NCI-H1092 (cell line): ENCODE measurements at places on chromosomes 1 and 21.

- no peak for DNase-seq
Measured at GRCh38 chr1:64790832-64791487, 46.1 kb downstream of the RAVER2 start.

DNA sequence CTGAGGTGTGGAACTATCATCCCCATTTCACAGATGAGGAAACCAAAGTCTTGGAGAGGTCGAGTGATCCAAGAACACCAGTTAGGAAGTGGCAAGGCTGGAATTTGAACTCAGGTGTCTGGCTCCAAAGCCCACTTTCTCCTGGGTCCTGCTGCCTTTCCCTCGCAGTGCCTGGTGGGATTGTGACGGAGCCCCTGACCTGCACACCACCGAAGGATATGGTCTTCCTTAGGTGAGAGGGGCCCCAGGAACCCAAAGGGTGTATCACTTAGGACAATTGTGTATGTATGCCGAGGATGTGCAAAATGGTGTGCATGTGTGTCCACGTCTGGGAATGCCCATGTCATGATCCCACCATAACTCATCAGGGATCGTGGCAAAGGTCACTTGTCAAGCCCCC is 392.7 kb downstream of the MATN1 start:
- no peak for DNase-seq

DNA sequence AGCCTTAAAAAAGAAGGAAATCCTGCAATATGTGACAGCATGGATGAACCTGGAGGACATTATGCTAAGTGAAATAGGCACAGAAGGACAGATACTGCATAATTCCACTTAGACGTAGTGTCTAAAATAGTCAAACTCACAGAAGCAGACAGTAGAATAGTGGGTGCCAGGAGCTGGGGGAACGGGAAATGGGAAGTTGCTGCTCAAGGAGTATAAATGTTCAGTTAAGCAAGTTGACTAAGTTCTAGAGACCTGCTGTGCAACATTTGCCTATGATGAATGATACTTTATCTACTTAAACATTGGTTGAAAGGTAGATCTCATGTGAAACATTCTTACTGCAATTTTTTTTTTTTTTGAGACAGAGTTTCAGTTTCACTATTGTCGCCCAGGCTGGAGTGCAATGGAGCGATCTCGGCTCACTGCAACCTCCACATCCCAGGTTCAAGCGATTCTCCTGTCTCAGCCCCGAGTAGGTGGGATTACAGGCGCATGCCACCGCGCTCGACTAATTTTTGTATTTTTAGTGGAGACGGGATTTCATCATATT is 197.8 kb downstream of the HIVEP3 start:
- no peak for DNase-seq

DNA sequence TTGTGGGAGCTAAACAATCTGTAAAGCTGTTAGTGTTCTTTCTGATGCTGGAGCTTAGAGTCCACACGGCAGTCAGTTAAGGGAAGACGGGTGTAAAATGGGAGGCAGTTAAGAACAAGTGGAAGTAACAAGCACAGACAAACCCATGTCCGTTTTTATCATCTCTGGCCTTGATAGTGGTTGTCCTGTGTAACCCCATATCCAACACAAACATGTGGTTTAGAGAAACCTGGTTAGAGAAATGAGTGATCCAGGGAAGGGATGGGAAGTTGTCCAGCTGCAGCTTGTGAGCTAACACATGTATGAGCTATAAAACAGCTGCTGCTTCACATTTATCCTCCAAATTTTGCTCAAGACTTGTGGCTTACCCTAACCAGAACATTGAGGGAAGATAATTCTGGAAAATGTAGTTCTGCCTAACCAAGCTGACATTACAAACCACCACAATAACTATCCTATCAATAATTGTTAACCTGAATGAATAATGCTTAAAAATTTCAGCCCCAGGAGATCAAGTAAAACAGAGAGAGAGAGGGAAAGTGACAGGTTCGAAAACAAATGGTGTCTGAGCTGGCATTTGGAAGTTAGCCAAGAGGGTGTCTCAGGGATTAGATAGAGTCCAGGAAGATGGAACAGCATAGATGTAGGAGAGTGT is 10.6 kb upstream of the C1orf162 start:
- DNase-seq = no peak

GRCh38 chr1:117670976-117671780 is 65.3 kb downstream of the TENT5C start:
- no peak for DNase-seq

DNA sequence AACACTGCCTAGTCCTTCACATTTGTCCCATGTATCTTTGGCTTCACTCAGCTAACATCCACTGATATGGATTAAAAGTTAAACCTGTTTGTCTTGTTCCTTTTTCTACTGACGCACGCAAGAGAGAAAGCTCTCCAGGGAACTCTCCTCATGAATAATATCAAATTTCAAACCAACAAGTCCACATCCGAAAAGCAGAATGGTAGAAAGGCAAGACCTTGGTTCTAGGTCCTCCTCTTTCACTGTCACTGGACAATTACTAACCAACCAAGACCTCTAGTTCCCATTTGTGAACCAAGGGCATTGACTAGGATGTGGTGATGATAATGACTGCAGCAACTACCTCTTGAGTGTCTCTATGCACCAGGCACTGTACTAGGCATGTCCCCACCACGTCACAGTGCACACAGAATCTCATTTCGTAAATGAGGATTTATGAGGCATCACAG is 8.4 kb downstream of the PLPP3 start:
- no peak for DNase-seq

GRCh38 chr1:41241354-41241748 is 755 bp downstream of the SCMH1 start:
- DNase-seq = peak; percentile 22

- DNase-seq = no peak
Measured at GRCh38 chr1:178540646-178541045, 27.7 kb downstream of the TEX35 start.

GRCh38 chr1:18447509-18448220 is 33.1 kb upstream of the KLHDC7A start:
- no peak for DNase-seq

GRCh38 chr1:216464489-216464888 is 41.2 kb upstream of the USH2A start:
- DNase-seq = no peak

- DNase-seq = no peak
Measured at GRCh38 chr21:43697758-43698643, 20.9 kb upstream of the PDXK start.

GRCh38 chr21:40686526-40686925 is 160.4 kb downstream of the DSCAM start:
- no peak for DNase-seq

- DNase-seq = no peak
Measured at GRCh38 chr1:85088408-85088784, 40.1 kb upstream of the MCOLN3 start.

- DNase-seq = no peak
Measured at GRCh38 chr1:55002686-55003085, 4.0 kb downstream of the BSND start.

DNA sequence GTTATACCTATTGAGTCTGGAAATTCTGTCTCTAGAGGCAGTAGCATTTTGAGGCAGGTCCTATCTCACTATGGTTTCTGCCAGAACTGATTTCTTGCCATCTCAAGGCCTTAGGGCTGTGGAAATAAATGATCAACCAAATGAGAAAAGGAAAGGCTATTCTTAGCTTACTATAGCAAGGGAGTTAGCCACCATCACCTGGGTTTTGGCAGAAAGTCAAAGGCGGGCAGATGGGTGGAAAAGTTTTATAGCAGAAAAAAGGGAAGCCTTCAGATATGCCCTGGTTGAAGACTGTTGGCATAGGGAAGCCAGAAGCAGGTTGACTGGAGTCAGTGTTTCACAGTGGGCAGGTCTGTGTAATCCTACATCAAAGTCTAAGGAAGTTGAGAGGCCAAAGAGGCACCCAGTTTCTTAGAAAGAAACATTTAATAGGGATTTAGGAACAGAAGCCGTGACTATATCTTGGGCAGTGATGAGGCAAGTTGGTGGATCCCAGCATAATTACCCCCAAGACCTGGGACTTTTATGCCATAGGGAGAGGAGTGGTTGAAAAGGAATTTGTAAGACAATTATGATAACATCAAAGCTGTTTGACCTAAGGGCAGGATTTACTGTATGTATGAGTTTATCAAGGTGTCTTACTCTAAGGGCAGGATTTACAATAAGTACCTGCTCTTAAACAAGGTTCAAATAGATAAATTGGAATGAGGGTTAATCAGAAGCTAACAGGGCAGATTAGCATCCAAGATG is 29.7 kb downstream of the CTH start:
- DNase-seq = no peak

DNA sequence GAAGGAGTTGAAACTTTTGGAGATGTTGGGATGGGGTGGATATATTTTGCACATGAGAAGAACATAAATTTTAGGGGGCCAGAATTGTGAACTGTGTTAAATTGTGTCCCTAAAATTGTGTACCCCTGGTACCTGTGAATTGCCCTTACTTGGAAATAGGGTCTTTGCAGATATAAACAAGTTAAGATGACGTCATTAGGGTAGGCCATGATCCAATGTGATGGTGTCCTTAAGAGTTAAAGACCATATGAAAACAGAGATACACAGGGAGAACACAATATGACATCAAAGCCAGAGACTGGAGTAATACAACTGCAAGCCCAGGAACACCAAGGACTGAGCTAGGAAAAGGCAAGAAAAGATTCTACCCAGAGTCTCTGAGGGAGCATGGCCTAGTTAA is 24.0 kb downstream of the SCMH1 start:
- DNase-seq = no peak

DNA sequence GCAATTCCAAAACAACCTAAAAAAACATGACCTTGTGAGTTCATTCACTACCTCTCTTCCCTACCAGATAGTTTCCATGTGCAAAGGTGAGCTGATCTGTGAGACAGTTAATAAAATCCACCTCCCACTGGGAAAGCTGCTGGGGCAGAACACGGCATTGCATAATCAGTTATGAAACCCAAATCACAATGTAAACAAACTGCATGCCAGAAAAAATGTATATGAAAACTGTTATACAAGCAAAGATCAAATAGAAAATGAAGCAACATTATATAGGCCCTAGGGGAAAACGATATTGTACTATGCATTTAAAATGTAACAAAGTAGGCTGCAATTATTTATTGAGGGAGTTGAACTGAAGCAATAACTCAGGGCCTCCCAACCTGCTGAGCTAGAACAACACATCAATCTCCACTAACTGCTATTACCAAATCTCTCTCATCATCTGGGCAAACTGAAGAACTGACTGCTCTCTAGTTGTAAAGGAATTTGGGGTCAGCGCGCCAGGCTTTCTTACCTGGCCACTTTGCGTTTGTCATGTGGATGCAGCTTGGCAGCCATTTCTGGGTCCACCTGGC is 31.0 kb downstream of the TRIT1 start:
- DNase-seq = no peak

GRCh38 chr1:154791292-154792166 is 78.6 kb downstream of the KCNN3 start:
- peak; percentile 16 for DNase-seq

DNA sequence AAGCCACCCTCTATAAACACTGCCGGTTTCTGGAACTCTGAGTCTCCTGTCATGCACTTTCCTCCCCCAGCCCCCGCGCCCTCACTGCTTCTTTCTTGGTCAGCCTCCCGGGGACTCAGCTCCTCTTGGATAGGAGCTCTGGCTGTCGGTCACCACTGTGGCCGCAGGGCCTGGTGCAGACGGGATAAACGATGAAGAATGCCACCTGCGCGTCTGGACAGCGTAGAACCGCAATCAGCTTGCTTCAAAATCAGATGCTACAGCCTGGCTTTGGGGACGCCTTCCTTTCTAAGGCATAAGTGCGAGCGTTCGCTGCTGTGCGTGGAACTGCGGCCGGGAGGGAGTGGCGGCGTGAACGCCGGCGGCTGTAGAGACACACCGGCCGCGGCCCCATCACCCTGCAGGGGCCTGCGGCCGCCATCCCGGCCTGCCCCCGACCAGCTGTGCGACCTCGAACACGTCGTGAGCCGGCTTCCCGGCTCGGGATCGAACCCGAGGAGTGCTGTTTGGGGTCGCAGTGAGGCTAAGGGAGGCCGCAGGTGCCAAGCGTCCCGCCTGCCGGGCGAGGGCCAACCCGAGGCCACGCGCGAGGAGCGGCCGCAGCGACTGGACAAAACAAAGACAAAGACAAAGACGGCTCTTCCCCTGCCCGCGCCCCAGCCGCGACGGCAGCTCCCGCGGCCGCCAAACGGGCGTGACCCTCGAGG is 688 bp downstream of the PTTG1IP start:
- no peak for DNase-seq

- DNase-seq = no peak
Measured at GRCh38 chr1:161235957-161236775, 1.8 kb downstream of the NR1I3 start.

GRCh38 chr1:29959356-29959755 is 723.0 kb downstream of the PTPRU start:
- DNase-seq = no peak

GRCh38 chr1:110057963-110058518 is 12.4 kb downstream of the ALX3 start:
- DNase-seq = no peak

DNA sequence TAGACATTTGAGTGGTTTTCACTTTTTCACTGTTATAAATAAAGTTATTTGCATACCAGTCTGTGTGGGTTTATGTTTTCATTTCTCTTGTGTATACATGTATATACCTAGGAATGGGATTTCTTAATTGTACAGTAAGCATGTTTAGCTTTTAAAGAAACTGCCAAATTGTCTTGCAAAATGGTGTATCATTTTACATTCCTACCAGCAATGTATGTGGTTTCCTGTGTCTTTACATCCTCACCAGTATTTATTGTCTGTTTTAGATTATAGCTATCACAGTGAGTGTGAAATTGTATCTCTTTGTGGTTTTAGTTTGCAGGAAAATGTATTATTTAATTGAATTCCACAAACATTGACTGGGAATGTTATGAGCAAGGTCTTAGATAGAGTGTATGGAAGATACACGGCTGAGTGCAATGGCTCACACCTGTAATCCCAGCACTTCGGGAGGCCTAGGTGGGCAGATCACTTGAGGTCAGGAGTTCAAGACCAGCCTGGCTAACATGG is 57.3 kb downstream of the MACF1 start:
- DNase-seq = no peak

GRCh38 chr1:58781541-58782177 is 2.2 kb downstream of the JUN start:
- DNase-seq = peak; percentile 12

GRCh38 chr1:113123737-113124136 is 50.7 kb downstream of the LRIG2 start:
- no peak for DNase-seq

DNA sequence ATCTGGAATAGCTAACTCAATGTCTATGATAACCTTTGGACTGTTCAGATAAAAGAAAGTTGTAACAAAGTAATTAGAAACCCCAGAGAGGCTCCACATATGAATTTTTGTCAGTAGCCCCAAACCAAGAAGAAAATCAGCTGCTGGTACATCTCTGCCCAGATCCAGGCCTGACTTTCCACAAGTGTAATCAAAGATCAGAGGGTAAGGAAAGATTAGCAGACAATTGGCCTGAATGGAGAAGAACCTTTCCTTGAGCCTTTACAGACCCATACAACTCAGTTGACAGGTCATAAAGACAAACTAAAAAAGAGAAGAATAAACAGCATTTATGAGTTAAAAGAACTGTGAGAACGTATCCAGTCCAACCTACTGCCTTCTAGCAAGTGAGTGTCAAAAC is 366.7 kb upstream of the PKN2 start:
- no peak for DNase-seq
